Prostate gland (tissue), 2 donors: ENCODE measurements at places on chromosomes 6 and 20. TPM values are rescaled to one million over a fixed set of nuclear protein-coding genes. Genes with fewer than 3 reads are reported as not detected.

GRCh38 chr6:168533414-168533813, 92.4 kb downstream of the SMOC2 start:
- DNase-seq = no peak
- H3K4me3 ChIP-seq = no peak overlapping the region
- H3K27ac ChIP-seq = no peak overlapping the region
- no peaks in the 10 kb centered on the region for H3K27me3 ChIP-seq

DNA sequence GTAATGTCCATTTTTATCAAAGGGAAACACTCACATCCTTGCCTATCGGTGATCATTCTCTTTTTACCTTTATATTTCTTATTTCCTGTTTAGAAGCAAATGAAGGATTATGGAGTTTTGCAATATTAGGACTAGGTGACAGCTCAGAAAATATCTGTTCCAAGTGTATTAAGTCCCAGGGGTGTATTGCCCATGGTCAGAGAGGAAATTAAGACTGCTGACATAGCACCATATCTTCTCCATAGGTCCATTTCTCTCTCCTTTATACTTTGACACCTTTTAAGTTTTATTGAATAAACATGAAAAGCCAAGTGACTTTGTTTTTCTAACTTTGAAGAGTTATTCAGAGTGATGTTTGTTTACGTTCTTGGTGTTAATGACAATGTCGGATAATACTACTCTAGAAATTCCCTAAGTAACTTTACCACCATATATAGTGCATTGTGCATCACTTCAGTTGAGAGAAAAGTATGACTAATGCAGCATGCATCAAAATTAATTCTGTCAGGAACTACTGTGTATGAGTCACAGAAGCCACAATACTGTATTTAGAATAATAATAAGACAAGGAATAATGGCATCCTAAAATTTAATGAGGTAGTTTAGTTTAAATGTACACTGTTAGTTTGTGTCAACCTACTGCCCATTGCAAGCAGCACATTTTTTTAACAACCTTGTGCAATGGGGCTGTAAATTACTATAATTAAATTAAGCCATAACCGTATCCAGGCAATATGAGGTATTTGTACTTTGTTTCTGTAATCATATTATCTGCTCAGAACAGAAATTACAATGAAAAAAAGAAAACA, 474.4 kb upstream of the RNF217 start:
- H3K27me3 ChIP-seq = no peaks in the 10 kb centered on the region
- DNase-seq = no peak
- no peak overlapping the region for H3K27ac ChIP-seq
- H3K4me1 ChIP-seq = no peaks in the 10 kb centered on the region
- H3K4me3 ChIP-seq = no peak overlapping the region

GRCh38 chr6:99501762-99502161, 13.5 kb downstream of the USP45 start:
- H3K36me3 ChIP-seq = no peaks in the 10 kb centered on the region
- H3K4me3 ChIP-seq = no peak overlapping the region
- H3K27me3 ChIP-seq = no peaks in the 10 kb centered on the region
- no peak overlapping the region for H3K27ac ChIP-seq
- DNase-seq = no peak
- no peaks in the 10 kb centered on the region for H3K4me1 ChIP-seq

The SLC17A1 gene
- total RNA-seq = 0.51 TPM

- no peak overlapping the region for H3K4me3 ChIP-seq
- DNase-seq = peak; percentile 37
- H3K36me3 ChIP-seq = no peaks in the 10 kb centered on the region
- H3K27me3 ChIP-seq = no peaks in the 10 kb centered on the region
Observed at GRCh38 chr6:134123666-134124208, 71.3 kb upstream of the SLC2A12 start.

- H3K36me3 ChIP-seq = no peaks in the 10 kb centered on the region
- DNase-seq = no peak
- no peaks in the 10 kb centered on the region for H3K4me1 ChIP-seq
- peak overlapping the region; percentile 18 for H3K4me3 ChIP-seq
- no peaks in the 10 kb centered on the region for H3K27me3 ChIP-seq
- H3K27ac ChIP-seq = peak overlapping the region; percentile 67
Observed at GRCh38 chr6:116512111-116512559, 696 bp downstream of the CALHM5 start.

- no peaks in the 10 kb centered on the region for H3K36me3 ChIP-seq
- H3K27ac ChIP-seq = no peak overlapping the region
- H3K4me3 ChIP-seq = no peak overlapping the region
- no peak for DNase-seq
Observed at GRCh38 chr6:4970739-4971395, 33.0 kb downstream of the RPP40 start.

- no peaks in the 10 kb centered on the region for H3K36me3 ChIP-seq
- no peak overlapping the region for H3K27ac ChIP-seq
- H3K27me3 ChIP-seq = no peaks in the 10 kb centered on the region
- no peak for DNase-seq
Observed at GRCh38 chr6:161422710-161423680, 149.1 kb upstream of the AGPAT4 start.

DNA sequence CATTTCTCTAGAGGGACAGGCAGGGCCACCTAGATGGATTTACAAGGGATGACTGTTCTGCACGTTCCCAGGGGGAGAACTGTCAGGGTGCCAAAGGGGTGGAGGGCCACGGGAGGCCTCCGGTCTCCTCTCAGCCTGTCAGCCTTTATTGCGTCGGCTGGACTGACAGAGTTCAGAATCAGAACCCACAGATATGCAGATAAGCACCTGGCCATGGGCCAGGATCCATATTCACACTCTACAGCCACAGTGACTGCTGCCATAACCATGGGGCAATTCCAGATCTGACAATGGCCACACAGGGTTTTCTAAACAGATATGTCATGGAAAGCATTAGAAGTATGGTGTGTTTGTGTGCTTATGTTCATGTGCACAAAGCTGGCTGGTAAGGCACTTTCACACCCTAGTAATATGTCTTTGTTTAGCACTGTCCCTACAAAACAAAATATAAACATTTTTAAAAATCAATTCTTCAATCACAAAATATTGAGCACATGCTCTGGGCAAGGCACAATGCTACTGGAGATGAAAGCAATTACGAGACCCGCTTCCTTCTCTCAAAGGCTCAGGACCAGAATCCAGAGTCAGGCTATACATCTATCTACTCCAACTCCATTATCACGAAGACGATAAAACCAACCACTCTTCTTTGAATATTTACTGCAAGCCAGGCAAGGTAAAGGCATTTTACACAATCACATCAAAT, 29.1 kb downstream of the TRAM2 start:
- peaks cover 20% of the 10 kb centered on the region for H3K4me1 ChIP-seq
- no peaks in the 10 kb centered on the region for H3K36me3 ChIP-seq
- no peak for DNase-seq
- no peaks in the 10 kb centered on the region for H3K27me3 ChIP-seq

DNA sequence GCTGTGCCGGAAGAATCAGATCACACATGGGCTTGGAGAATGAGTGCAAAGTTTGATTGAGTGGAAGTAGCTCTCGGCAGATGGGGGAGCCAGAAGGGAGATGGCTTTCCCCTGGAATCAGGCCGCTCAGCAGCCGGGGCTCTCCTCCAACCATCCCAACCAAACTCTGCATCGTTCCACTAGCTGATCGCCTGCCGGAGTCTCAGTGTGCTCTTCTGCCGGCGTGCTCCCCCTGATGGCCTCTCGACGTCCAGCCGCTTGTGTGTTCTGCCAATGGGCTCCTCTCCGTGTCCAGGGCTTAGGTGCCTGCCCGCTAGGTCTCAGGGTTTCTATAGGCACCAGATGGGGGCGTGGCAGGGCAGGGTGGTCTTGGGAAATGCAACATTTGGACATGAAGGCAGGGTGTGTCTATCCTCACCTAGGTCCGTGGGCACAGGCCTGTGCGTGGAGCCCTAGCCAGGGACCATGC, 4.9 kb upstream of the BIRC7 start:
- H3K27me3 ChIP-seq = peaks cover 5% of the 10 kb centered on the region
- H3K4me3 ChIP-seq = no peak overlapping the region
- H3K36me3 ChIP-seq = no peaks in the 10 kb centered on the region
- peak; percentile 47 for DNase-seq
- no peaks in the 10 kb centered on the region for H3K4me1 ChIP-seq

DNA sequence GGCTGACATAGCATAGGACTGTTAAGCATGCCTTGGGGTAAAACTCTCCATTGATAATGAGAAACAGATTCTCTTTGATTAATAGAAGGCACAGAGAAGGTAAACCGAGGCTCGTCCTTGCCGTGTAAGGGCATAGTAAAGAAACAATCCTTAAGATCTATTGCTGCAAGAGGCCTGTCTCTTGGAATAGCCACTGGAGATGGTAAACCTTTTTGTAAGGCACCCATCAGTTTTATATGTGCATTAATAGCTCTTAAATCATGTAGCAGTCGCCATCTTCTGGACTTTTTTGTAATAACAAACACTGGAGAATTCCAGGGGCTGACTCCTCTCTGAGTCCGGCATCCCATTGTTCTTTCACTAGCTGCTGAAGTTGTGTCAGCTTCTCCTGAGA, 8.4 kb upstream of the ABHD12 start:
- no peaks in the 10 kb centered on the region for H3K36me3 ChIP-seq
- H3K4me1 ChIP-seq = no peaks in the 10 kb centered on the region
- DNase-seq = peak; percentile 72
- H3K27ac ChIP-seq = no peak overlapping the region
- H3K4me3 ChIP-seq = no peak overlapping the region
- H3K27me3 ChIP-seq = no peaks in the 10 kb centered on the region

DNA sequence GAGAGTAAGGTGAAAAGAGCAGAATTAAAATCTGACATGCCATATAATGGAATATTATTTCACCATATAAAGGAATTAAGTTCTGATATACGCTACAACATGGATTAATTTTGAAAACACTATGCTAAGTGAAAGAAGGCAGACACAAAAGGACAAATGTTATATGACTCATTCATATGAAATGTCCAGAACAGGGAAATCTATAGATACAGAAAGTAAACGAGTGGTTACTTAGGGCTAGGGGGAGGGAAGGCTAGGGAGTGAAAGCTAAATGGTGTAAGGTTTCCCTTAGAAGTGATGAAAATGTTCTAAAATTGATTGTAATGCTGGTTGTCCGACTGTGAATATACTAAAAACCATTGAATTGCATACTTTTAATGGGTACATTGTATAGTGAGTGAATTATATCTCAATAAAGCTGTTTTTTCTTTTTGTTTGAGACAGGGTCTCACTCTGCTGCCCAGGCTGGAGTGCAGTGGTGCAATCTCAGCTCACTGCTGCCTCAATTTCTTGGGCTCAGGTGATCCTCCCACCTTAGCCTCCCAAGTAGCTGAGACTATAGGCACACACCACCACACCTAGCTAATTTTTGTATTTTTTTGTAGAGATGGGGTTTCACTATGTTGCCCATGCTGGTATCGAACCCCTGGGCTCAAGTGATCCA, 8.2 kb downstream of the PRPH2 start:
- DNase-seq = no peak
- no peaks in the 10 kb centered on the region for H3K36me3 ChIP-seq
- no peak overlapping the region for H3K4me3 ChIP-seq

The EYA4 gene
- total RNA-seq = 4.1 TPM

DNA sequence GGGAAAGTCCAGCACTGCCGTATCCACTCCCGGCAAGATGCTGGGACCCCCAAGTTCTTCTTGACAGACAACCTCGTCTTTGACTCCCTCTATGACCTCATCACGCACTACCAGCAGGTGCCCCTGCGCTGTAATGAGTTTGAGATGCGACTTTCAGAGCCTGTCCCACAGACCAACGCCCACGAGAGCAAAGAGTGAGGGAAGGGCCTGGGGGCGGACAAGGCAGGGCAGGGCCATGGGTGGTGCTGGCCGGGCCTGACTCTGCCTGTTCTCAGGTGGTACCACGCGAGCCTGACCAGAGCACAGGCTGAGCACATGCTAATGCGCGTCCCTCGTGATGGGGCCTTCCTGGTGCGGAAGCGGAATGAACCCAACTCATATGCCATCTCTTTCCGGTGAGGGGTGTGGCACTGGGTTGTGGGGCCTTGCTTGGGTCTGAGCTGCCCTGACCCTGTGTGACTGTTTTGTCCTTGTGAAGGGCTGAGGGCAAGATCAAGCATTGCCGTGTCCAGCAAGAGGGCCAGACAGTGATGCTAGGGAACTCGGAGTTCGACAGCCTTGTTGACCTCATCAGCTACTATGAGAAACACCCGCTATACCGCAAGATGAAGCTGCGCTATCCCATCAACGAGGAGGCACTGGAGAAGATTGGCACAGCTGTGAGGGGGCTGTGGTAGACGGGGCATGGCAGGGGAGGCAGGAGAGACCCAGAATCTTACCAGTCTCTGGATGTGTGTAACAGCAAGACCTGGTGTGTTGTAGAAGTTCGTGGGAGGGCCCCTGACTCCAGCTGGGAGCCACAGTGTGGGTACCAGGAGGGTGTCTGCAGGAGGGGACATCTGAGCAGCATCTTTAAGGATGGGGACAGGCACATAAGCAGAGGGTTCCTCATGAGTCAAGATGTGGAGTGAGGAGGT, 29.1 kb downstream of the PLCG1 start:
- H3K27ac ChIP-seq = no peak overlapping the region
- H3K4me1 ChIP-seq = no peaks in the 10 kb centered on the region
- peaks cover 50% of the 10 kb centered on the region for H3K36me3 ChIP-seq
- no peaks in the 10 kb centered on the region for H3K27me3 ChIP-seq
- H3K4me3 ChIP-seq = no peak overlapping the region

GRCh38 chr20:17909869-17910321, 58.7 kb downstream of the SNX5 start:
- H3K36me3 ChIP-seq = no peaks in the 10 kb centered on the region
- H3K4me1 ChIP-seq = no peaks in the 10 kb centered on the region
- H3K27me3 ChIP-seq = no peaks in the 10 kb centered on the region
- H3K4me3 ChIP-seq = no peak overlapping the region

The GABRR1 gene
- not detected for total RNA-seq

DNA sequence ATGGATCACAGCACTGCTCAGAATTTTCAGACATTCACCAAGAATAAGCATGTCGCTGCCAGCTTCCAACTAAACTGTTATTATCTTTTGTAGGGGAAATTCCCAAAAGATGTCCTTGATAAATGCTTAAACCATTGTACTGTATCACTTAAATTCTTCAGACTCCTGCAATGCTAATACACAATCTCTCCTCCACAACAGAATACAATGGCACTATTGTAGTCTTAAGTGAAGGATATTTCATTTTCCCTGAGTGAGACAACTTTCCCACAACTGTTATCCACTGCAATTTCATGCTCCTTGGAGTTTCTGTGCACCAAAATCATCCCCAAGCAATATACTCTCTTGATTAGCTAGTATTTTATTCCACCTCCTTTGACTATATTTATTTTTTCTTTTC, 189.7 kb downstream of the COL9A1 start:
- H3K36me3 ChIP-seq = no peaks in the 10 kb centered on the region
- no peak for DNase-seq
- no peak overlapping the region for H3K27ac ChIP-seq
- H3K27me3 ChIP-seq = no peaks in the 10 kb centered on the region
- H3K4me1 ChIP-seq = no peaks in the 10 kb centered on the region

The RIN2 gene
- 50.4 TPM for total RNA-seq

DNA sequence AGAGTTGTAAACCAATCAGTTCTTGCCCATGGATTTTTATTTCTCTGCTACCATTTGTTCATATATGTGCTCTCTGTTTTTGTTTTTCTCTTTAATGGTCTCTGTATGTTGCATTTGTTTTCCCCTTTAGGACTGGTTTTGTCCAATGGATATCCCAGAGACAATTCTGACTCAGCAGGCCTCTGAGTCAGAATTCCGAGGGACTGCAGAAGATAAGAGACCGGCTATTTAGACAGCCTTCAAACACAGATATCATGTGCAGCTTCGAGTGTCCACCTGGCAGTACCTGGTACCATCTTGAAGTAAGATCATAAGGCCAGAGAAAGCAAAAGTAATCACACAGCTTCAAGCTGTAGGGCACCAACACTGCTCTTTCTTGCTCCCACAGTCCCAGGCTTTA, 125.5 kb downstream of the ELOVL4 start:
- no peak overlapping the region for H3K27ac ChIP-seq
- H3K4me1 ChIP-seq = no peaks in the 10 kb centered on the region
- no peak for DNase-seq
- H3K4me3 ChIP-seq = no peak overlapping the region
